ENCODE measurements at places on chromosomes 4 and X. TPM values are rescaled to one million over a fixed set of nuclear protein-coding genes. Genes with fewer than 3 reads are reported as not detected.

Gene MAB21L2
- polyA plus RNA-seq = not detected

Gene AVPR2
- polyA plus RNA-seq = not detected

Gene ASMTL
- polyA plus RNA-seq = 67.1 TPM

Gene CAPN6
- not detected for polyA plus RNA-seq

- H3K27ac ChIP-seq = no peak overlapping the region
- no peaks in the 10 kb centered on the region for H3K36me3 ChIP-seq
- DNase-seq = no peak
- H3K4me3 ChIP-seq = no peak overlapping the region
- H3K27me3 ChIP-seq = no peaks in the 10 kb centered on the region
Observed at GRCh38 chr4:112908511-112908910, 140.9 kb upstream of the ANK2 start.

DNA sequence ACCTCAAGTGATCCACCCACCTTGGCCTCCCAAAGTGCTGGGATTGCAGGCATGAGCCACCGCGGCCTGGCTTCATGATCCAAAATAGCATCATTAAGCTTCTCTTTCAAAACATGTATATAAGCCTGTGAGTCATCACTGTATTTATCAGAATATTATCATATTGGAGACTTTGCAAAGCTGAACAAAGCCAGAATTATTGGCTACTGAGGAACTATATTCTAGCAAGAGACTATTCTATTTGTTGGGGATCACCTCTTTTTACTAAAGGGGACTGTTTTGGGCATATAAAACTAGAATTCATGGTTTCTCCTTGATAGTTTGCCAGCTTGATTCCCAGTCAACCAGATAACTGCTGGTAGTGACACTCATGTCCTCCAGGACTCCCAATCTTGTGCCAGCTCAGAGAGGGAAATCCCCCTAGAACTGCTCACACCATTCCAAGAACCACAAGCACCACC is 40.1 kb downstream of the TET2 start:
- DNase-seq = no peak
- no peaks in the 10 kb centered on the region for H3K27me3 ChIP-seq
- H3K36me3 ChIP-seq = peaks cover 13% of the 10 kb centered on the region
- H3K4me3 ChIP-seq = no peak overlapping the region
- H3K4me1 ChIP-seq = peaks cover 57% of the 10 kb centered on the region

DNA sequence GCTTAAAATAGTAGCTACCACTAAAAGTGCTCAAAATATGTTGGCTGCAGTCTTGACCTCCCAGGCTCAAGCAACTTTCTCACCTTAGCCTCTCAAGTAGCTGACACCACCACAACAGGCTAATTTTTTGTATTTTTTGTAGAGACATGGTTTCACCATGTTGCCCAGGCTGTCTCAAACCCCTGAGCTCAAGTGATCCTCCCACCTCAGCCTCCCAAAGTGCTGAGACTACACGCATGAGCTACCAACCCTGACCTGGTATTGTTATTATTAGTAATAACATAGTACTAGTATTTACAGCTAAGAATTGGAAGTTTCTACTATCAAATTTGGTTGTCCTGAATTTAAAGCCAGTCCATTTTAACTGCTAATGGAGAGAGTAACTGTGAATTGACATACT is 18.0 kb downstream of the STAP1 start:
- peaks cover 33% of the 10 kb centered on the region for H3K36me3 ChIP-seq
- H3K27me3 ChIP-seq = peaks cover 1% of the 10 kb centered on the region
- H3K4me3 ChIP-seq = no peak overlapping the region
- no peak for DNase-seq

- no peak overlapping the region for H3K4me3 ChIP-seq
- no peaks in the 10 kb centered on the region for H3K4me1 ChIP-seq
- no peak overlapping the region for H3K27ac ChIP-seq
- no peak for DNase-seq
- H3K27me3 ChIP-seq = peaks cover 2% of the 10 kb centered on the region
Observed at GRCh38 chr4:139245590-139245989, 34.4 kb downstream of the MGARP start.

GRCh38 chr4:2059726-2060602 is 837 bp downstream of the NAT8L start:
- no peak overlapping the region for H3K27ac ChIP-seq
- peaks cover 2% of the 10 kb centered on the region for H3K27me3 ChIP-seq
- no peak for DNase-seq
- no peak overlapping the region for H3K4me3 ChIP-seq
- H3K36me3 ChIP-seq = no peaks in the 10 kb centered on the region
- peaks cover 3% of the 10 kb centered on the region for H3K4me1 ChIP-seq

DNA sequence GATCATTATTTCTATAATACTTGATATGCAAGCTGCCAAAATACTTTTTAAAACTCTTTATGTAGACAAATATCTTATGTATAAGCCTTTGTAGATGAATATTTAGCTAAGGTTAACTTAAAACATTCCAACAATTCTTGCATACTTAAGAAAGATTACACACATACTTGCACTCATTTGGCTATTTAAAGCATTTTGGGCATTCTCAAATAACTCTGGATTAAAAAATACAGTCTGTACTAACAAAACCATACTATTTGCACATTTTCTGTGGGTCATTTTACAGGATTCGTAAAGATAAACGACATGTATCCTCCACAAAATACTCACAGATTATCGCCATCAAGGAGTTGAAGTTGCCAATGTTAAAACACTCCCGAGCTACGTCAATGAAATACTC is 26.5 kb downstream of the RASGEF1B start:
- no peak for DNase-seq
- no peak overlapping the region for H3K27ac ChIP-seq
- peaks cover 54% of the 10 kb centered on the region for H3K36me3 ChIP-seq
- H3K4me3 ChIP-seq = no peak overlapping the region
- peaks cover 2% of the 10 kb centered on the region for H3K27me3 ChIP-seq

DNA sequence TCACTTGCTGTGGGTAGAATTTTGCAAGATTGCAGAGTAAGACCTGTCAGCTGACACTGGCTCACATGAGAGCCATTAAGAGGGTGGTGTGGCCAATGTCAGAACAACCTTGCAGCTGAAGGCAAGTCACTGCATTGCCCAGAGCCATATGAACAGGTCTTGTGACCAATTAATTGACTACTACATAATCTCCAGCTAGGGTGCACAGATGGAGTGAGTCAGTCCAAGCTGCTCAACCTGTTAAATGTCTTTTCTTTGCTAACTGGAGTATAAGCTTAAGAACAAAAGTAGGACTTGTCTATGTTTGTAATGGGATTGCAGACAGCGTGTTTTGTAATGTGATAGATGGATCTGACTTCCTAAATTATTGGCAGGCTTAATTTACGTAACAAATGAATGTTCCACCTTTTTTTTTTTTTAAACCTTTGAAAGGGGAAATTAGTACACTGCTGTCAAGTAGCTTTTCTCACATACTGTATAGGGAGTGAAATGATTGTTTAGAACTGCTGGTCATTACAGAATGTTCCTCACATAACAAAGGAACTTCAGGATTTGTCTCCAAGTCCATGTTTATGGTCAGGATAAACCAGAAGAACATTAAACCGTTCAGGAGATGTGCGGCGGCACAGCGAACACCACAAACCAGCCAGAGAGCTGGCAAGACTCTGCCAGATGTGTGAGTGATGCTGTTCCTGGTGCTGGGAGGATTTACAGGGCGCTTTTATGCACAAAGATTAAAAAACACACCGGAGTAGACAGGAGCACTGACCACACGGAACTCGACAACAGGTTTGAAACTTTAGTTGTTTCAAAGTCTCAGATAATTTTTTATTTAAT is 37.0 kb downstream of the FNIP2 start:
- H3K4me3 ChIP-seq = no peak overlapping the region
- H3K27me3 ChIP-seq = no peaks in the 10 kb centered on the region
- H3K4me1 ChIP-seq = peaks cover 63% of the 10 kb centered on the region
- H3K36me3 ChIP-seq = no peaks in the 10 kb centered on the region

- no peaks in the 10 kb centered on the region for H3K36me3 ChIP-seq
- no peak overlapping the region for H3K4me3 ChIP-seq
- no peaks in the 10 kb centered on the region for H3K4me1 ChIP-seq
- H3K27me3 ChIP-seq = no peaks in the 10 kb centered on the region
Observed at GRCh38 chr4:95018785-95019184, 261.0 kb downstream of the BMPR1B start.

Measured in immature natural killer cell (primary cell).